ENCODE measurements at places on chromosomes 3 and 15. TPM values are rescaled to one million over a fixed set of nuclear protein-coding genes. Genes with fewer than 3 reads are reported as not detected.

The JAGN1 gene
- 23.5 TPM for total RNA-seq

The ROPN1B gene
- total RNA-seq = not detected

The DNAH12 gene
- total RNA-seq = 0.14 TPM

The GP9 gene
- total RNA-seq = not detected

The RTP2 gene
- total RNA-seq = not detected

The SCN5A gene
- total RNA-seq = not detected

The SPESP1 gene
- 0.64 TPM for total RNA-seq

The IL17RB gene
- 63.5 TPM for total RNA-seq

The RASGRF1 gene
- total RNA-seq = not detected

The LRRC2 gene
- total RNA-seq = 0.09 TPM

The SCAANT1 gene
- total RNA-seq = not detected

The CHP1 gene
- 62.8 TPM for total RNA-seq

The DUOXA1 gene
- not detected for total RNA-seq

The JMJD7 gene
- 17.8 TPM for total RNA-seq

The ULK3 gene
- 55.4 TPM for total RNA-seq

The CADPS gene
- total RNA-seq = not detected

The FGD5 gene
- not detected for total RNA-seq

The FEM1B gene
- total RNA-seq = 50.0 TPM

The AP3B2 gene
- total RNA-seq = not detected

The RHCG gene
- not detected for total RNA-seq

The MOBP gene
- not detected for total RNA-seq

The PIGZ gene
- 3.1 TPM for total RNA-seq

The STT3B gene
- 138 TPM for total RNA-seq

The GABRG3 gene
- not detected for total RNA-seq
